Memory B cell (primary cell): ENCODE measurements at places on chromosomes 13 and 19.

DNA sequence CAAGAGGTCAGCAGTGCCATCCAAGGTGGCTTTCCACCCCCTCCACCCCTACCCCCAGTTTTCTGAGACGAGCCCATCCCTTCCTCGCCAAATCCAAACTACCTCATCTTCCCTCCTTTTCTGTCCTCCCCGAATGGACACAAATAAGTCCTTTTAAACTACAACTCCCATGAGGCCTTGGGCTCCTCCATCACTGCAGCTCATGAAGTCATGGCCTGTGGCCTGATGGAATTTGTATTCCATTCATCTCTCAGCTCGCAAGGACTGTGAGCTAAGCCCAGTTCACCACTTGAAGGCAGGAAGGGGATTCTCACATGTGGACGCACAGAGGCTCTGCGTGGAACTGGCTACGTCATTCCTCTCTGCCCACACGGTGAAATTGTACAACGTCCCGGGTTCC, 12.5 kb downstream of the PTPRH start:
- no peak for DNase-seq

- DNase-seq: no peak
These were observed 95.8 kb downstream of the WASF3 start for GRCh38 chr13:26653310-26653709.

- peak; percentile 41 for DNase-seq
These were observed 433 bp downstream of the SIX5 start for GRCh38 chr19:45768655-45768983.

DNA sequence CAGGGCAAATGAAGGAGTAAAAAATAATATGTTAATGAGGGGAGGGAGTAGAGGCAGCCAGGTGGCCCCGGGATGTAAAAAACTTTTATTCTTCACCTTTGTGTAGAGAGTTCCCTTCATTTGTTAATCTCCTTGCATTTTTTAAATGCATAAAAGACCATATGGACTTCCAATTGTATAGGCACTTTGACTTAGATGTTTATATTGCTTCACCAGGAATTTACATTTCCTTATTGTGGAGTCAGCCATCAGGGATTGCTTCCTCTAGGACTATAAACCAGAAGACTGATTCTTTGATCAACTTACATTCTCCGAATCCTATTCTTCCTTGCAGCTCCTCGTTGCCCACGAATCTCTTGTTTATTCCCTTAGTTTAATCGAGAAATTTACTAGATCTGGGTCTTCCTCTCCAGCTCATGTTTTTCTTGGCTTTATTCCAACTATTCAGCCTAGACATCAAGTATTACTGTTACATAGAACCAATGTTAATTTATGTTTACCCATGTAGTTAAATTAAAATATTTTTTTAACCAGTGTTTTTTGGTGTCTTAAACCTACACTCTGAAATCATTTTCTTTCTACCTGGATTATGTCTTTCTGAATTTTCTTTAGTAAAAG, 1187.0 kb upstream of the SLC10A2 start:
- DNase-seq: no peak

- no peak for DNase-seq
These were observed 17.0 kb upstream of the ZNF460 start for GRCh38 chr19:57263244-57263741.

DNA sequence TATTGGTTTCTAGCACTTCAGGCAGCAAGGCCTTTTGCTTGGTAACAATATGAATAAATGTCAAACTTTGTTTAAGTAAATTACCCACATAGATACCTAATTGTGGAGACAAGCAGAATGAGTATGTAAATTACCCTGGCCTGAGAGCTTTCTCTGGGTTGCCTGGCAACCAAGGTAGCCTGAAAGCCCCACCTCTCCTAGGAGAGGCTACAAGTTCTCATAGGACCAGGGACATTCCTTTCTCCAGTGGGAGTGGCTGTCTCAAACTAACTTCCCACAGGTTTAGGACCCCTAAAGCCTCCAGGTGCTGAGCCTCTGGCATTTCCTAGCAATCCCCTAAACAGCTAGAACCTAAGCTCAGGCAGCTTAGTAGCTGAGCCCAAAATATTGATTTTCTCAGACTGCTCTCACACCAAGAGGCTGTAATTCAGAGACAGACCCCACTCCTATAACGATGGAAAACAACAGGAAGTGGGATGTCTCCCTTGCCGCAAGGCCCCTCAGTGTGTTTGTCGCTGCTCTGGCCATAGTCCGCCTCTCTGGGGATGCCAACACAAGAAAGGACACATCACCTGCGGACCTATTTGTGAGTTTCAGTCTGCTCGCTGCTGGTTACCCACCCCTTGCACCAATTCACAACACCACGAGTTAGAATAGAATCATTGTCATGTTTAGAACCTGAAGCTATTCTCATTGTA, 207.3 kb downstream of the DLEU7 start:
- peak; percentile 41 for DNase-seq

DNA sequence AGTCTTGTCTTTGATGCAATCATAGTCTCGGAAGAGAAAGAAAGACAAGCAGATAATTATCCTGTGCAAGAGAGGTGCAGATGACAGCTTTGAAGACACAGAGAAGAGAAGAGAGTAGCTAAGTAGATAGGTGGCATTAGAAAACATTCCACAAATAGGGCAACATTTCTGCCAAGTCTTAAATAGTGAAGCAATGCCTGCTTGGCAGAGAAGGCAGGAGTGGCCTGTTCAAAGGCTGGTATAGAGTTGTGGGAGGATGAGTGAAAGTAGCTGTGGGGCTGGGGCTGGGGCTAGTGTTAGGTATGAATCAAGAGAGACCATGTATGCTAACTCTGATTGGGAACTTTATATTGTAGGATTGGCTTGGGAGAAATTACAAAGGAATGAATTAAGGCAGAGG, 305.5 kb downstream of the DNAJC15 start:
- DNase-seq: no peak

- no peak for DNase-seq
These were observed 19.1 kb downstream of the PEPD start for GRCh38 chr19:33502521-33502920.

- no peak for DNase-seq
These were observed 19.7 kb downstream of the RFX2 start for GRCh38 chr19:6090634-6091033.

DNA sequence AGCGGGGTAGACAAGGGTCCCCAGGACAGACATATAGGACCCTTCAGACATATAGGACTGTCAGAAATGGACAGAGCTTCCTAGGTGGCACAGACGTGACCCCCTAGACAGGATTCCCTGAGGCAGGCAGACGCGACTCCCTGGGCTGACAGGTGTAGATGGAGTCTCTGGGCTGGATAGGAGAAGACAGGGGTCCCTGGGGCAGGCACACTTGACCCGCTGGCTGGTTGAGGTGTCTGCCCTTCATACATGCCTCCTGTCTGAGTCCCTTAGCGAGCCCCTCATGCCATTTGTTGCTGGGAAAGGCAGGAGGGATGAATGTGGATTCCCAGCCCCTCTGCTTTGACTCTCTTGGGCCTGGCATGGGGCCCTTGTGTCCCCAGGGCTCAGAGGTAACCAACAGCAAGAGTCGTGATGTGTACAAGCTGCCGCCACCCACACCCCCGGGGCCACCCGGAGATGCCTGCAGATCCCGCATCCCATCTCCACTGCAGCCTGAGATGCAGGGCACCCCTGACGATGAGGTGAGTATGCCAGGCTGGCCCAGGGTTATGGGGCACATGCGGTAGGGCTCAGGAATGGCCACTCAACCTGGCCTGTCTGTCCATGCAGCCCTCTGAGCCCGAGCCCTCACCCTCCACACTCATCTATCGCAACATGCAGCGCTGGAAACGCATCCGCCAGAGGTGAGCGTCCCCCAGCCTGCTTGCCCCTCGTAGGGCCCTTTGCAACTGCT, 3.0 kb downstream of the HSPB6 start:
- DNase-seq: no peak

DNA sequence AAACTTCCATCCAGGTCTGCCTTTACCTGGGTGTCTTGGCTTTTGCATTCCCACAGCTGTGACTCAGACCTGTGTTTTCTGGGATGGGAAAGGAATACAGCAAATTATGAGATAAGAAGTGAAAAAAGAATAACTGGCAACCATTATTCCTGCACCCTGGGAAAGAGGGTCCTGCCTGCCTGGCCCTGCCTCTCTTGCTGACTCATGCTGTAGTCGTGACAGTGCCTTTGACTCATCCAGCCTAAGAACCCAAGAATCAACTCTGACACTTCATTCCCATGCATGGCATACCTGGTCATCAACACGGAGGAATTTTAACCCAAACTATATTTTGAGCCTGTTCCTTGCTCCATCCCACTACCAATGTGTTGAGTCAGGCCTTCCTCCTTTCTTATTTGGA, 185.4 kb upstream of the SERP2 start:
- no peak for DNase-seq

DNA sequence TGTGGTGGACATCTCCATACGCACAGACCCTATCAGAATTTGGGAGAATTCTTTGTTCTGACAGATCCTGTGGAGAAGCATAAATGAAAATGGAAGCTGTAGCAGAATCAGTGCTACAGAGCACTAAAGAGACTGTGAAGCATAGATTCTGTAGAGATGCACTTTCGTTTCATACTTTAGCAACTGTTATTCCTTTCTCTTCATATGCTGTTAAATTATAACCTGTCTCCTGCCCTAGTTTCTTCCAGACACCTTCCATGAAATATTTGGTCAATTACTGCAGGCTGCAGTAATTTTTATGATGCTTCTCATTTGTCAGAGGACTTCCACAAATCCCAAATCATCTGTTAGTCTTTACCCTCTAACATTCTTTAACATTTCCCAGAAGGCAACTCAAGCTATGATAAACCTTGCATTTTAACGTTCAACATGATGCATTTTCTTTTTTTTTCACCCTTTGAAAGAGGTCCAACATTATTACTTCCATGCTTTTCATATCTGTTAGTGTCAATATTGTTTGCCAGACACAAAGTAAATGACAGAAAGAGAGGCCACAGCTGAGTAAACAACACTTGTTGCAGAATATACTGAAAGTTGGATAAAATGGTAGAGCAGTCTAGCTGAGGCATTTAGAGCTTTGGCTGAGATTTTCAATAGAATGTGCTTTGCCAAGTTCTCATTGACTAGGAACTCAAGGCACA, 412.7 kb downstream of the LMO7 start:
- DNase-seq: no peak

- DNase-seq: peak; percentile 74
These were observed 607 bp upstream of the ZNF566 start for GRCh38 chr19:36489920-36490415.

GRCh38 chr13:79128158-79128557, 277.9 kb downstream of the RBM26 start:
- DNase-seq: no peak

- no peak for DNase-seq
These were observed 3.7 kb downstream of the SLC25A42 start for GRCh38 chr19:19067276-19068072.

GRCh38 chr13:83877651-83878355, 4.5 kb downstream of the SLITRK1 start:
- DNase-seq: no peak

- peak; percentile 12 for DNase-seq
These were observed 512 bp upstream of the ZNF93 start for GRCh38 chr19:19900139-19900728.

DNA sequence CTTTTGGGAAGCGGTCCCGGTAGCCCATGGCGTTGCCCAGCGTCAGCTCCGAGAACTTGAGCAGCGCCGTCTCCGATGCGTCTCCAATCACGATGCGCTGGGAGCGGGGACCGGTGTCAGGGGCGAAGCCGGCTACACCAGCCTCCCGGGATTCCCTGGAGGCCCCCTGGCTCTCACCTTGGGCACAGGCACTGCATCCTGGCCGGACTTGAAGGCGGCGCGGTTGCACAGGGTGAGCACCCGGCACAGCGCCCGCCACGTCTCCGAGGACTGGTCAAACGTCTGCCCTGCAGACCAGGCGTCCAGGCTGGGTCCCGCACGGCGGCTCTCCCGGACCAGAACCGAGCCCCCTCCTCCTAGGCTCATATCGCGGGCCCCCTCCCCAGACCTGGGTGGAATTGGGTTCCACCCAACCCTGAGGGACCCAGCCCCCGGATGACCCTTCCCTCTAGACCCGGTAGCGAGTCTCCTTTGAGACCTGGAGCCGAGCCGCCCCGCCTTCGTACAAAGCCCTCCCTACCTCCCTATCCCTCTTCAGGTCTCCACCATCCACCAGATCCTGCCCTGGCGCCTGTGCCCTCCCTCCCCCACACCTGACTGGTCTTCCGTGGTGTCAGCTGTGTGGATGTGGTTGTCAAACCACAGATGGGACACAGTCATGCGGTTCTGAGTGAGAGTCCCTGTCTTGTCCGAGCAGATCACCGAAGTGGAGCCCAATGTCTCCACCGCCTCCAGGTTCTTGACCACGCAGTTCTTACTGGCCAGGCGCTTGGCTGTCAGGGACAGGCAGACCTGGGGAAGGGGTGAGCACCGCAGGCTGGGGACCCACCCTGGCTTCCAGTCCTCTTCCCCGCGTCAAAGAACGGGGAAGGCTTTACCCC, 4.8 kb downstream of the ATP4A start:
- DNase-seq: no peak

DNA sequence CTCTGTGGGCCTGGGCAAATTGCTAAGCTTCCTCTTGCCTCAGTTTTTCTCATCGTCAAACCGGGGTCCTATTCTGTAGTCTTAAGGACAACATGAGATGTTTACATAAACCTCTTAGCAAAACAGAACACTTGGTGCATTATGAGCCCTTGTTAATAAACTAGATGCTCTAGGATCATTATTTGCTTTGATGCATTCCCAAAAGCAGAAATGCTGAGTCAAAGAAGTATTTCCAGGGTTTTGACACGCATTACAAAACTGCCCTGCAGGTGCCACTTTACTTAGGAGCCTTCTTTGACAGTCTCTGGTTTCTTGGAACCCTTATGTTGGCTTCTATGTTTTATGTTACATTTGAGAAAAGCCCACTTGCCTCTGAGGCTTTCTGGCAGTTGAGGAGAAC, 12.1 kb downstream of the AKAP11 start:
- DNase-seq: no peak

GRCh38 chr13:20350819-20351218, 118.7 kb upstream of the GJB6 start:
- DNase-seq: no peak

- no peak for DNase-seq
These were observed 4.1 kb downstream of the PIP5K1C start for GRCh38 chr19:3695986-3696659.

DNA sequence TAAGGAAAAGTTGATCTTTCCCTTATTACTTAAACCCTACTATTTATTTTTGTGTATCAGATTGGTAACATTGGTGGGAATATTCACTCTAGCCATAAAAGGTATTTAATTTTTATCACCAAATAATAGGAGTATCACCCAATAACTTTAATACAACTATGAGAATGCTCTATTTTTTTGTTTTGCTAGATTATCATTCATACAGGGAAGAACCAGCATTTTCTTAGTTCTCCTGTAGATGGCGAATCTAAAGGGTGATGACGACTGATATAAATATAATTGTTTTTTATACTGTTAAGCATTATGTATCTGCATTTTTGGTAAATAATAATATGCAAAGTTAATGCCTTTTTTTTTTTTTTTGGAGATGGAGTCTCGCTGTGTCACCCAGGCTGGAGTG, 7.9 kb upstream of the FRY start:
- no peak for DNase-seq

DNA sequence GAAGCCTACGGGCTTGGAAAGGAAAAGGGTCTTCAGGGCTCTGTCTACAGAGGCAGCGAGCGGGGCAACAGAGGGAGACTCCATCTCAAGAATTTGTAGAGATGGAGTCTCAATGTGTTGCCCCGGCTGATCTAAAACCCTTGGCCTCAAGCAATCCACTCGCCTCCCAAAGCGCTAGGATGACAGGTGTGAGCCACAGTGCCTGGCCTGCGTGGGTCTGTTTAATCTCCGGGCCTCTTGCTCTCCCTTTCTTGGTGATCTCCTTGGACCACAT, 8.1 kb downstream of the RPS9 start:
- no peak for DNase-seq
